HT-29 (cell line): ENCODE measurements at places on chromosomes 1 and 21.

- peak; percentile 53 for DNase-seq
Observed at GRCh38 chr1:85202092-85202863, 1.5 kb upstream of the SYDE2 start.

DNA sequence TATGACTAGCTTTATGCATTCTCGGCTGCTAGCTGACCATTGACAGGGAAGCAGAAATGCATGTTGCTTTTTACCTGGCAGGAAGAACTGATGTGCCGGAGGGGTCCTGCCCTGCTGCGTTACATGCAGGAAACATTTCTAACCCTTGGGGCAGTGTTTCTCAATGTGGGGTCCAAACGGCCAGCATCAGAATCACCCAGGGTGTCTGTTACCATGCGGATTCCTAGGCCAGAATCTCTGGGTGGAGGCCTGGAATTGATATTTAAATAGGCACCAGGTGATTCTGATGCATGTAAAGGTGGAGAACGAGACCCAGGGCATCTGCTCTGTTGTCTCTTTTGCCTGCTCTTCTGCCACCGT, 182.7 kb downstream of the PCP4 start:
- DNase-seq: no peak

DNA sequence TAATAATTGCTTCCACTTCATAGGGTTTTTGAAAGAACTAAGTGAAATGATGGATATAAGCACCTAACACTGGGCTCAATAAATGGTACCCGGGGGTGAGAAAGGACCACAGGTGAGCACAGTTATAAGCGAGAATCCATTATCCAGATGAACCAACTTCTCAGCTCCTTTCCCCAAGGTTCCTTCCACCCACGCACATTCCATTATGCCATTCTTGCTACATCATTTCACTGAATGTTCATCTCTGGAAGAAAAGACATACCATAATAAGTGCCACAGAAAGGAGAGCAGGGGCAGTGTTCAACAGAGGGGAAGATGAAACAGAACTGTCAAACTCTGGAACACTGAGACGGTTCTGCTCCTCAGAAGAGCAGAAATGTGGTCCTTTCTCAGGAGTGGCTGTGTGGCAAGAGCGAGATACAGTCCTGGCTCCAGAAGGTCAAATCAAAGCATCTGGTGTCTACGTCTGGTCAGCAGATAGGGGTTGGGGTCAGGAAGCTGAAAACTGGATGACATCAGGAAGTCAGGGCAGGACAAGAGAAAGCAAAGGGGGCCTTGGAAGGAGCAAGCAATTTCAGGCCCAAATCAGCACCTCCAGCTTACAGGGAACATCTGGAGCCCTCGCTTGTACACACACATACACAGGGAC, 255.4 kb upstream of the TMEM51 start:
- no peak for DNase-seq

- DNase-seq: no peak
Observed at GRCh38 chr1:58312971-58313563, 233.5 kb downstream of the OMA1 start.

- DNase-seq: no peak
Observed at GRCh38 chr1:156547434-156547833, 24.9 kb downstream of the IQGAP3 start.

GRCh38 chr1:17640393-17640792, 100.9 kb downstream of the ARHGEF10L start:
- DNase-seq: no peak

DNA sequence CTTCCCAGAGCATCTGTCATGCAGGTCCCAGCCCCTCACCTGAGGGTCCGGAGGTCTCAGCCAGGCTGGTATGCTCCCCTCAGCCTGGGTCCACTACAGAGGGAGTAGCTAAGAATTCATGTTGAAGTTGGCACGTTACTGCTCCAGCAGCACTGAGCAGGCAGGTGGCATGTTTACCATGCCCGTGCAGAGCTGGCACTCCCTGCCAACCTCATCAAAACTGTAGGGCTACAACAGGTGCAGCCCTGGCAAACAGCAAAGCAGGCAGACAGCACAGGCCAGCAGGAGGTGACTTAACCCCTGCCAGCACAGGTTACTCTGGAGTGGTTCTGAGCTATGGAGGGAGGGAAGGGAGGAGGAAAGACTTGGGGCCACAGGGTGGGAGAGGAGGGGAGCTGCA, 46.4 kb downstream of the NUAK2 start:
- DNase-seq: peak; percentile 34

- no peak for DNase-seq
Observed at GRCh38 chr1:52798331-52798730, 44.2 kb upstream of the ZYG11A start.

DNA sequence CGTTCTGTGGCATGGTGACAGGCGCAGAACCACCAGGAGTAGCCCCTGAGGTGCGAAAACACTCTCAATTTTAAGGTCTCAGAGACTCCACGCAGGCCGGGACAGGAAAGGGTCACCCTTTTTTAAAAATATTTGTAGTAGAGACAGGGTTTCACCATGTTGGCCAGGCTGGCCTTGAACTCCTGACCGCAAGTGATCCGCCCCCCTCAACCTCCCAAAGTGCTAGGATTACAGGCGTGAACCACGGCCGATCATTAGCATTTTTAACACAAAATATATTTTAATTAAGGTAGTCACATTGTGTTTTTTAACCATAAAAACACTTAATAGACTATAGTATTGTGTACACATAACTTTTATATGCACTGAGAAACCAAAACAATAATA, 31.1 kb downstream of the ATP2B4 start:
- no peak for DNase-seq

DNA sequence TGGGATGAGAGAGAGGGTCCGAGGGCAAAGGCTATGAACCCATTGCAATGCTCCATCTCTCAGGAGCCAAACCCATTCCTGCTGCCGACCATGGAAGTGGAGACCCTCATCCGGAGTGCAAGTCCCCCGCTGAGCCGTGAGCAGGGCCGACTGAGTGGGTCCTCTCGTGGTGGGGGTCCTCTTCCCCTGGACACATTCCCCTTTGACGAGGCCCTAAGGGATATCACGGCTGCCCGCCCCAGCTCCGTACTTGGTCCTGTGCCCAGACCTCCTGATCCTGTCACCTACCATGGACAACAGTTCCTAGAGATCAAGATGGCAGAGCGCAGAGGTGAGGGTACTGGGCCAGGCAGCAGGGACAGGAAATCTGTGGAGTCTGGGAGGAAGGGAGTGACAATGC, 11.0 kb downstream of the HYI start:
- no peak for DNase-seq

- DNase-seq: no peak
Observed at GRCh38 chr1:192973988-192974387, 85.2 kb downstream of the UCHL5 start.

DNA sequence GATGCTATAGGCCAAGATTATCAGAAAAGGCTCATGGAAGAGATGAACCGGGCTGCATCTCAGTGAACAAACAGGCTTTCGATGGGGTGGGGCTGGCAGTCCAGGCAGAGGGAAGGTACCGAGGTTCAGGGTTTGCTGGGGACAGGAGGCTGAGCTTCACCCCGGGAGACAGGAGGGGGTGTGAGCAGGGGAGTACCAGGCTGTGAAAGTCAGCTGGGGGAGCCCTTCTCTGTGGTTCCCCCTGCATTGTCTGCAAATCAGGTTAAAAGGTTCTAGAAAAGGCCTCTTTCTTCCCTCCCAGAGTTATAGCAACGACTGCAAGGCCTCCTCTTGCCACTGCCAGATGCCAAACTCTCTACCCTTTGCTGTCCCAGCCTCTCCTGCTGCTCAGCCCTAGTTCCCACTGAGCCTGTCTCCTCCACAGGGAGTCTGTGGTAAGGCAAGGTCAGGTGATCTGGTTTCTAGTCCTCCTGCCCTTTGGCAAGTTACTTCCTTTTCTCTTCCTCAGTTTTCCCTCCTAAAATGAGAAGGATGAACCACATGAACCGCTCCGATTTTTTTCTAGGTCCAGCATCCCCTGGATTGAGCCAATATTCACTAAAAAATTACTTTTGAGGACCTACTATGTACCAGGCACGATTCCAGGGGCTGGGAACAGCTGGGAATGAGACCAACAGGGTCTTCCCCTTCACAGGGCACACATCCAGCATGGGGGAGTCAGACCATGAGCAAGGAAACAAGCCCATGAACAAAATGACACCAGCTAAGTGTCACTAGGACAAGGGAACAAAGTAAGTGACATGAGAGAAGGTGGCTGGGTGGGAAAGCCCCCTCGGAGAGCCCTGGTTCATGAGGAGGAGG, 7.2 kb downstream of the LAD1 start:
- no peak for DNase-seq

- no peak for DNase-seq
Observed at GRCh38 chr21:33214056-33214455, 15.7 kb upstream of the IFNAR2 start.

GRCh38 chr1:190633488-190633887, 155.8 kb upstream of the BRINP3 start:
- DNase-seq: peak; percentile 7

DNA sequence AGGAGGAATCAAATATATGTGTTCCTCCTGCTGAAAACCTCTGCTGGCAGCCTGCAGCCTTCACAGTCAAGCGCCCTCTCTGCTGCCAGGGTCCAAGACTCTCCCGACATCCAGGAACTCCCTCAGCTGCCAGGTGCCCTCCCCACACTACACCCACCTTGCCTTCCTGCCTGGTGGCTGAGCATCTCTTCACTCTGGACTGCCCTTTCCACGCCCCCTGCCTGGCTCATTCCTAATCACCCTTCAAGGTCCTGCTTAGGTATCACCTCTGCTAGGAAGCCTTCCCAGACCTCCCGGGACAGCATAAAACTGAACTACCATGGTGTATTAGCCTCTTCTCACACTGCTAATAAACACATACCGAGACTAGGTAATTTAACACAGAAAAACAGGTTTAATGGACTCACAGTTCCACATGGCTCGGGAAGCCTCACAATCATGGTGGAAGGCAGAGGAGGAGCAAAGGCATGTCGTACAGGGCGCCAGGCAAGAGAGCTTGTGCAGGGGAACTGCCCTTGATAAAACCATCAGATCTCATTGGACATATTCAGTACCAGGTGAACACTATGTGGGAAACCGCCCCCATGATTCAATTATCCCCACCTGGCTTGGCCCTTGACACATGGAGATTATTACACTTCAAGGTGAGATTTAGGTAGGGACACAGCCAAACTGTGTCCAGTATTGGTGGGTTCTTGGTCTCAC, 15.3 kb downstream of the LDLRAD1 start:
- DNase-seq: no peak

DNA sequence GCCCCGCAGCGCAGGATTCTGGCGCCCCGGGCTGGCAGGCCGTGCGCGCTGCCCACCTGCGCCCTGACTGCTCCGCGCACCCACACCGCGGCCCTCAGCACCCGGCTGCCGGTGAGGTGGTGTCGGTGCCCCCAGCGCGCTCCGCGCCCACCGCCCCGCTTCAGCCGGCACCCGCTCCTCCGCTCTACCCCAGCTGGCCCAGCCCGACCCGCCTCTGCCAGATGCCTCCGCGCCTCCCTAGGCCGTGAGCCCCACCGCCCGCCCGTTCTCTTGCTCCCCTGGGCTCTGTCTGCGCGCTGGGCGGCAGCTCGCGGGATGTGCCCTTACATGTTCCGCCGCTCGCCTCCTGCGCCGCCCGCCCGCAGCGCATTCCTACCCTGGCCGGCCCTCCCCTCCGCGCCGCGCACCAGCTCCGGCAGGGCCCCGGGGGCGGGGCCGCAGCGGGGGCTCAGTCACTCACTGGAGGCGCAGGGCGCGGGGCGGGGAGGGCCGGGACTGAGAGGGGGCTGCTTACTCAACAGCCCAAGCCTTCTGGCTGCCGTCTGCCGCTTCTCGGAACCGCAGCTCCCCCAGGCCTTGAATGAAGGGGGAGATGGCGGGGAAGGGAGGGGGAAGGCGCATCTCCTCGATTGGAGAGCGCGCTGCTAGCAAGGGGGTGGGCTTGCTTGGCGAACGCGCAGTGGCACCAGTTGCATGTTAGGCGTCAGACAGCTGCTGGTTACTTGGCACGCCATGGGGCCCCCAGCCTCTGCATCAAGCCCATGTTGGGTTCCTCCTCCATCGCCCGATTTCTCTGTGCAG, at the start of gene PHLDA3:
Gene PHLDA3 (minus strand): TSS at position 345 of the 801 bp plus-strand sequence. CDS start 402 bp downstream, outside the sequence.
- peak; percentile 59 for DNase-seq

DNA sequence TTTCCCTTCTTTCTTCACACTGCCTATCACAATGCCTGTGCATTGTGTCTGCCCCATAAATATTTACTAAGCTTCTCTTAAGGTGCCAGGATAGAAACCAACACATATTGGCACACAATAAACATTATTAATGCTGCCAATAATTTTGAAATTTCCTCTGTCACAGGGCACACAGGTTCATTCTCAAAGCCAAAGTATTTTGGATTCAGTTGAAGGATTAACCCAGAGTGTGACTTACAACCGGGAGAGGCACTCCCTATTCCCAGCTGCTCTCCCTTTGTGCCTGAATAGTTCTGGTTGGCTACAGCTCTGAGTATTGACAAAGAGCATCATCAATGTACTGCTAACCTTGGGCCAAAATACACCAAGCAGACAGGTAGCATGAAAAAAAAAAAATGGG, 46.6 kb upstream of the ATP1A1 start:
- DNase-seq: no peak

GRCh38 chr1:145995148-145995881, 1.1 kb downstream of the TXNIP start:
- no peak for DNase-seq

- DNase-seq: no peak
Observed at GRCh38 chr1:204327359-204327758, 32.4 kb downstream of the PLEKHA6 start.

GRCh38 chr1:18154430-18155194, 47.0 kb downstream of the IGSF21 start:
- DNase-seq: no peak

- DNase-seq: no peak
Observed at GRCh38 chr1:93751377-93752250, 70.0 kb upstream of the BCAR3 start.

GRCh38 chr1:172727956-172728603, 69.2 kb downstream of the FASLG start:
- peak; percentile 60 for DNase-seq

DNA sequence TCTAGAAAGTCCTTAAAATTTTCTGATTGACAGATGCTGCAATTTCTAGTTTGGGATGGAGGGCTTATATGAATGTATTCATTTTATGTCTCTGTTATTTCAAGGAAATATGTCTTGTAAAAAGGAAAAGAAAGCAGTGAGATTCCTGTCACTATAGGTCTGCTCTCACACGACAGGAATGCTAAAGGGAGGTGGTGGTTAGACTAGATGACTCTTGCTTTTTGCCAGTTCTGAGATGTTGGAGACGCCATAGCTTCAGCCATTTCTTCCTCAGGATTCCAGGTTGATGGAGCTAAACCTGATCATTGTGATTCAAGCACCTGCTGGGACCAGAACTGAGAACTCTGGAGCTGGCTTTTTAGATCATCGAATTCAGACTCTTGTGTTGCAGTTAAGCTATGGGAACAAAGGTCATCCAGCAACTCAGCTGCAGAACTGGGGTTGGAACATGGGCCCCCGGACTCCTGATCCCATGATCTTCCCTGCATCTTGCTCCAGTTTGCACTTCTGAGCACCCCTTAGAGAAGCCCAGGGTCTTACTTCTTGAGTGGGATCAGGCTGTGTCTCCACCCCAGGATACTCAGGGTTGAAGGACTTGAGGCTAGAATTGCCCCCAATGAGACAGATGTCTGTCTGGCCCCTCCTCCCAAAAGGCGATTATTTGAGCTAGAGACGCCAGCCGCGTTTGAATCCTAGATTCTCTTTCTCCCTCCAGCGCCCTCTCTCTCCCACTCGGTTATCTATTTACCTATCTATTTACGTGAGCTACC, 46.7 kb upstream of the FOXO6 start:
- no peak for DNase-seq

- DNase-seq: no peak
Observed at GRCh38 chr1:231318568-231318967, 19.1 kb downstream of the EXOC8 start.

GRCh38 chr1:180994262-180994661, 28.4 kb downstream of the STX6 start:
- no peak for DNase-seq
